ENCODE measurements at places on chromosomes 4 and X.
A peak's percentile ranks its signal among the peaks of the same experiment; 100 is the strongest.

- no peak for DNase-seq
Observed at GRCh38 chrX:25020391-25020904, 4.7 kb upstream of the ARX start.

DNA sequence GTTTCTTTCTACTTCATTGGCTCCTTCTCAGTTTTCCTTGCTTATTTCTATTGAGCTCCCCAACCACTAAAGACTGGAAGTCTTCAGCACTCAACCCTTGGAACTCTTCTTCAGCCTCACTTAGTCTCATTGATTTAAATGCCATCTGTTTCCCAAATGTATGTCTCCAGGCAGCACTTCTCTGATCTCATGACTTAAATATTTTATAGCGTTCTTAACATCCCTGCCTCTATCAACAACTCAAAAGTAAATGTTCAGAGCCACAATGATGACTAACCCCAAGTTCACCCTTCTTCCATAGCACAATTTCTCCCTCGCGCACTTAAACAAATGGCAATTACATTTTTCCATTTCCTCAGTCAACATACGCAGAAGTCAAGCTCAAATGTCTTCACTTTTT, 1393.3 kb downstream of the ARAP2 start:
- DNase-seq = no peak

GRCh38 chrX:136779346-136779781, 1.4 kb downstream of the ARHGEF6 start:
- DNase-seq = no peak

- no peak for DNase-seq
Observed at GRCh38 chr4:84051639-84052038, 447.5 kb downstream of the NKX6-1 start.

DNA sequence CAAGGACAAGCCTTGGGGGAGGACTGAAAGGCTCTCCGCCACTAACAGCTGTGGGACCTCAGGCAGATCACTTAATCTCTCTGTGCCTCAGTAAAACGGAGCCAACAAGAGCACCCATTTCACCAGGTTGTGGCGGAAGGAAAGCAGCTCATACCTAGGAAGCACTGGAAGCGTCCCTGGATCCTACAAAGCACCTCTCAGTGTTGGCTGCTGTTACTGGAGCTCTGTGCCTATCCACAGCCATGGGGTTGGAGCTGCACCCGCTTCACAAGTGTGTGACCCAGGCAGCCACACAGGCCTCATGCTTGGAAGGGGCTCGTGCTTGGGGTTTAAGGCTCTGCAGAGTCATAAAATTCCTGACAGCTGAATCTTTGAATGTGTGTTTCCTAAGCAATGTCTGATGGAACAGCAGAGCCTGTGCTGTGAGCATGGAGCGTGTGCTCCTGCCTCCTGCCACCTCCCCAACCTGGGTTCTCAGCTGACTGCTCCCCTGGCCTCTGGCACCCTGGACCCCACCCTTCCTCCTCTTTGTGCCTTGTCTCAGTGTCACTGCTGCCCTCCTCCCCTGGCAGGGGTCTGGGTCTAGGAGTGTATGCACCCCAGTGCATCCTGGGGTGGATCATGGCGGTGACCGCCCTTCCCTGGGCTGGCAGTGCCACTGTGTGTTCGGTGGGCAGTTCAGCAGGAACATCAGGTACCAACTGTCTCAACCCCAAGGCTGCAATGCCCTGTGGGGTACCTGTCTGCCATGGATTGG, 14.4 kb upstream of the MAN2B2 start:
- DNase-seq = no peak

GRCh38 chr4:54800831-54801530, 143.2 kb downstream of the KIT start:
- DNase-seq = no peak

DNA sequence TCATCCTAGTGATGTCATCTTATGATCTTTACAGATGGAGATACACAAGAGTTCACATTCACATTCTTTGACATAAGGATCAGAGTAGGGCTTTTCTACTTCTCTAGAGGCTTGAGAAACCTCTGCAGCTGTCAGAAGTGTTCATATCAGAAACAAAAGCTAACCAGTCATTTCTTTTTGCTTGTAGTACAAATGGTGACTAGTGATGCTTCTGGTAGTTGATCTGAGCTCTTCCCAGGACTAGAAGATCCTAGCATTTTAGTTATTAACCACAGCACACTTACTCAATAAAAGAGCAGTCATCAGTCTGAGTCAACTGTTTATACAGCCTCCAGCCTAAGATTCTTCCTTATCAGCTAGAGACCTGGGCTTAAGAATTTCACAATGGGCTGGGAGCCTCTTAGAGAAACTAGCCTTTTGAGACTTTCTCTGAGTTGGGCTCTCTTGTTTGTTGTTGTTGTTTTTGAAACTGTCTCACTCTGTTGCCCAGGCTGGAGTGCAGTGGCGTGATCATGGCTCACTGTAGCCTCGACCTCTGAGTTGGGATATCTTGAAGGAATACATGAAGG, 84.1 kb downstream of the TMEM164 start:
- DNase-seq = peak; percentile 40

- no peak for DNase-seq
Observed at GRCh38 chr4:118749347-118749988, 64.3 kb downstream of the METTL14 start.

Measured in kidney capillary endothelial cell (primary cell).